AG04450 (cell line): ENCODE measurements at places on chromosomes 5 and 9.

DNA sequence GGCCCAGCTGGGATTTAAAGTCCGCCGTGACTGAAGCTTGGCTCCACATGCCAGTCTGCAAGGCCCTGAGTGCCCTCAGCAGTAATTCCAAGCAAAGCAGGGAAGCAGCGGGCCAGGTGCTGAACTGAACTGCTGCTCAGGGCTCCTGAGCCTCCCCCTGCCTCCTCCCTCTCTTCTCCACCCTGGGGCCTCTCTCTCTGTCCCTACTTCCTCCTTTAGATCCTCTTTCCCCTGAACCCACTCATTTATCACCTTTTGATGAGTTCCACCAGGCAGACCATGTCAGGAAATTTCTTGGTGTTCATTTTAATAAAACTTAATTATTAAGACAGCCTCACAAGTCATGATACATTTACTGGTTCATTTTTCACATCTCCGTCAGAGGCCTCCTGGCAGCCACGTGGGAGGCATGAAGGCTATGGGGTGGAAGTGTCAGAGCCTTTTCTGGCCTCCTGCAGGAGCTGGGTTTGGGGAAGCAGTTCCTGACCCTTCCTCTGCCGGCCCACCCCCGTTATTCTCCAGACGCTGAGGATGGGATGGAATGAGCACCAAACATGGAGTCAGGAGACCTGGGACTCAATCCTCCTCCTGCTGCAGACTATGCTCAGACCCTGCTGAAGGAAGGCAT, 32.2 kb upstream of the KCNIP1 start:
- DNase-seq: no peak

GRCh38 chr5:146892231-146892630, 13.7 kb upstream of the PPP2R2B start:
- DNase-seq: no peak

- DNase-seq: no peak
These were observed 66.4 kb upstream of the PLPP1 start for GRCh38 chr5:55601204-55601618.

DNA sequence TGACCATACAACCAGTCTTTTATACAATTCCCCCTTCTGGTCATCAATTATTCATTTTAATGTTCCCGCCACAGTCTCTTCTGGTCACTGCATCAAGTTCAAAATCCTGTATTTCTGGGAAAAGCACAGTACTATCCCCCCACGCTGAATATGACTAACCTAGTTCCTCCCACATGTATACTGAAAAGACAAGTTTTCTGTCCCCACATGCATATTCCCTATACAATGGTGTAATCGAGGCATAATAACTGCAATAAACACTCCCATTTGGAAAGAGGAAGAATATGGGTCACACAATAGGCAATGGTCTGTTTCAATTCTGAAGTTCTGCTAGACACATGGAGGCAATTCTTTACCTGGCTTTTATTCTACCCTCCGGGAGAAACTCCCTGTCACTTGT, 344.9 kb downstream of the EFNA5 start:
- DNase-seq: no peak

DNA sequence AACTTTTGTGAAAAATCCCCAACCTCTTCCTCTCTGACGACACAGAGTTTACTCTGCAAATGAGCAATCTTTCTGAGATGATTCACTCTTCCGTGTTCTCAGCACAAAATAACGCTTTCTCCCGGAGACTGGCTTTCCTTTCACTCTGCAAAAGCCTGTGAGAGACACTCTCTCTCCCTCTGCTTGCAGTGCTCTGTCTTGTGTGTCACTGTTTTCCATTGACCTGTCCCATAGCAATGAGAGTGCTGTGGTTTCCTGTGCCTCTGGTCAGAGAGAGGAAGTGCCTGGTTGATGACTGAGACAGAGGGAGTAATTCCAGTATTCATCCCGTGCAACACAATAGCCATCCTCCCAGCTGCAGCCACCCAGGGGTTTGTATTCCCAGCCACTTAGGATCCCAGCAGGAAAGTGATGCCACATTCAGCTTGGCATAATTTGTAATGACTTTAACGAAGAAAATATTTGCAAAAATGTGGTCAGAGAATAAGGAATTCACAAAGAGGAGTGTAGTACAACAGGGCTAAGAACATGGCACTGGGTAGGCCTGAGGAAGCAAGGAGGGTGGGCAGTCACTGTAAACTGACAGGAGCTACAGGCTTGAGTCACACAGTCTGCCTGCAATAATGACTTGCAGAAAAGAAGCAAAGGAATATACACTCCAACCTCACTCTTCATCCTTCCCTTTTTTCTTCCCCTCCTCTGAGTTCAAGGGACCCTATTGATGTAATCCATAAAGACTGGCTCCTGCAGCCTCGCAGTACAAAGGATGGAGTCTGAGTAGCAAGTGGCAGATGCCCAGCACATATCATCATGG, 463.5 kb upstream of the RGMB start:
- DNase-seq: peak; percentile 83

GRCh38 chr9:18595597-18595996, 121.6 kb downstream of the ADAMTSL1 start:
- no peak for DNase-seq

- no peak for DNase-seq
These were observed 324.5 kb downstream of the GADD45G start for GRCh38 chr9:89929315-89929672.

DNA sequence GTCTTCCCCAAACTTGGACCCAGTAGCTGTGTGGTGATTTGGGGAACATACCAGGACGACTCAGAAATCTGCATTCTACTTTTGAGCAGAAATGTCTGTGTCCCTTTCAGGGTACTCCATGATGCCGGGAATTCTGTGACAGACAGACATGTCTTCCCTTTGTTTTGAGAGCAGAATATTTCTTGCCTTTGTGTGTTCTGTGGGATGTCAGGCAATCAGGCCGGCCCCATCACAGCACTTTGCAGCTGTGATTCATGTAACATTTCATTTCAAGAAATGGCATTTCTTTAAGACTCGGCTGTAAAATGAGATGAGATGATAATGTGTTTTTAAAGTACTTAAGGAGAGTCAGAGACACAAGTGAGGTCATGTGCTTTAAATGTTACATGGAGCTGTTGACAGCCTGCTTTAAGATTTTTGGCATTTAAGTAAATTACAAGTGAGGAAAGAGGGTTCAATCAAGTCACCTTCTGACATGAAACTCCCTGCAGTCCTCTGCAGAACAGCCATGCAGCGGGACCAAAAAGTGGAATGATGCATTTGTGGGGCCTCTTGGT, 98.7 kb downstream of the SLC28A3 start:
- no peak for DNase-seq

DNA sequence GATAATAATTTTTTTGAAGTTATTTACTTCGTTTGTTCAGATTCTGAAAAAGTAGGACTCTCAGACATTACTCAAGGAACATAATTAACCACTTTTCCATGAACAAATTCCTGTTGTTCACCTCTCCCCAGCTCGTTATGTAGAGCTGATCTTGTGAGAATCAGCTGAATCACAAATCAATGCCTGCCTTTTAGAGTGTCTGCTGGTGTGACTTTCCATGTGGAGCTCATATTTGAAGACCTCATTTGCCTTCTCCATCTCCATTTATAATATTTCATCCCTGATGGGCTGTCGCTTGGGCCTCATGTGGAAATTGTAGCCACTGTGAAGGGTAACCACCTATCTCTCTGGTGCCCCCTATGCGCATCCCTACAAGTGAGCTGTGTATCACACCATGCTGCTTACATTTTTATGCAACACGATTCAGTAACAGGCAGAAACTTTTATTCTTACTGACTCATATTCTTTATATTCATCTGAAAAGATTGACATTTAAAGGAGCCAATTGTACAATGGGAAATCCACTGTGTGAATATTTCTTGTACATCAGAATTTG, 111.3 kb downstream of the STK32A start:
- DNase-seq: no peak

- DNase-seq: no peak
These were observed 158.1 kb downstream of the DAB2IP start for GRCh38 chr9:121809356-121810050.

- DNase-seq: no peak
These were observed 116.8 kb downstream of the TARS1 start for GRCh38 chr5:33557605-33558004.

- no peak for DNase-seq
These were observed 350.3 kb upstream of the ACTBL2 start for GRCh38 chr5:57832875-57833274.

- peak; percentile 15 for DNase-seq
These were observed 74.3 kb downstream of the NIPBL start for GRCh38 chr5:36950586-36951457.
